Thyroid gland (tissue), 4 donors: ENCODE measurements at places on chromosomes 13 and 19.

GRCh38 chr19:47058621-47059022 lies 10.2 kb upstream of the TMEM160 start:
- DNase-seq, result no peak

DNA sequence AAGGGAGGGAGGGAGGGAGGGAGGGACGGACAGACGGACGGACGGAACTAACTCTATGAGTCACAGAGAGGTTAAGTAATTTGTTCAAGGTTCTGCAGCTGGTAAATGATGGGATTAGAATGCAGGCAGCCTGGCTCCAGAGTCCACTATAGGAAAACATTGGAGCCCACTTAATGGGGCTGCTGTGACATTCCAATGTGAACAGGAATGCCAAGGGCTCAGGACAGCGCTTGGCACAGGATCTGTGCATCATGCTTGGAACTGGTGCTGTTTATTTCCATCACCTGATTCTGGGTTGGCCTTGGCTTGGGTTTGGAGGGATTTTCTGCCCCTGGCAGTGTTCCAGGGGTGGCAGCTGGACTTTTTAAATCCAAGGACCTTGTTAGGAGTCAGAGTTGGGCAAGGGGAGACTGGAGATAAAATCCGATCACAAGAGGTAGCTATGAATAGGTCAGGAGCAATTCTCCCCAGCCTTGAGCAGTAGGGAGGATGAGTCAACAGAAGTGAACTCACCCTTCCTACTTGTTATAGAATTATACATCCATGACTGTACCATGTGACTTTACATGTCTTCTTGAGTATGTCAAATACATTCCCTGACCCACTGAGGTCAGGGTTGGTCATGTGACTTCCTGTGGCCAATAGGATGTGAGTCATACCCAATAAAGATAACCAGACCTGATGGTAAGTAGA lies 7.8 kb upstream of the HIF3A start:
- peak; percentile 19 for DNase-seq

- DNase-seq, result no peak
These were observed 10.3 kb downstream of the THSD1 start for GRCh38 chr13:52395704-52396103.

DNA sequence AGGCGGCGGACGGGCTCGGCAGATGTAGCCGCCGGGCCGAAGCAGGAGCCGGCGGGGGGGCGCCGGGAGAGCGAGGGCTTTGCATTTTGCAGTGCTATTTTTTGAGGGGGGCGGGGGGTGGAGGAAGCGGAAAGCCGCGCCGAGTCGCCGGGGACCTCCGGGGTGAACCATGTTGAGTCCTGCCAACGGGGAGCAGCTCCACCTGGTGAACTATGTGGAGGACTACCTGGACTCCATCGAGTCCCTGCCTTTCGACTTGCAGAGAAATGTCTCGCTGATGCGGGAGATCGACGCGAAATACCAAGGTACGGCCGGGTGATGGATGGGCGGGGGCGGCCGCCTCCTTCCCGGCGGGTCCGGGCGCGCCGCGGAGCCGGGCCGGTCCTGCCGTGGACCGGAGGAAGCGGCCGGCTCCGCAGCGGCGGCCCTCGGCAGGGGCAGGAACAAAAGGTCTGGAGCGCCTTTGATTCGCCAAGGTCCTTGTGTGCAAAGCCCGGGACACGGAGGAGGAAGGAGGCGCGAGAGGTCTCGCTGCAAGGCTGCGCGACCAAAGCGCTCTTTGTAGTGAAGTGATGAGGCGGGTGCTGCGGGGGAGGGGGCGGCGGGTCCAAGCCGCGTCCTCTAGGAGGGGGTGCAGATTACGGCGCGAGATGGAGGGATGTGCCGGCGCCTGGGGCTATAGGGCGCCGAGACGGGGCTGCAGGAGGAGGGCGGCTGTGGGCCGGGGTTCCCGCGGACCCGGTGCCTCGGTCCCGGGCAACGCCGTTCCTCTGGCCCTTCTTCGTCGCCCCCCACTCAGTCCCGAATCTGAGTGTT lies 689 bp downstream of the ING1 start:
- DNase-seq, result peak; percentile 61

DNA sequence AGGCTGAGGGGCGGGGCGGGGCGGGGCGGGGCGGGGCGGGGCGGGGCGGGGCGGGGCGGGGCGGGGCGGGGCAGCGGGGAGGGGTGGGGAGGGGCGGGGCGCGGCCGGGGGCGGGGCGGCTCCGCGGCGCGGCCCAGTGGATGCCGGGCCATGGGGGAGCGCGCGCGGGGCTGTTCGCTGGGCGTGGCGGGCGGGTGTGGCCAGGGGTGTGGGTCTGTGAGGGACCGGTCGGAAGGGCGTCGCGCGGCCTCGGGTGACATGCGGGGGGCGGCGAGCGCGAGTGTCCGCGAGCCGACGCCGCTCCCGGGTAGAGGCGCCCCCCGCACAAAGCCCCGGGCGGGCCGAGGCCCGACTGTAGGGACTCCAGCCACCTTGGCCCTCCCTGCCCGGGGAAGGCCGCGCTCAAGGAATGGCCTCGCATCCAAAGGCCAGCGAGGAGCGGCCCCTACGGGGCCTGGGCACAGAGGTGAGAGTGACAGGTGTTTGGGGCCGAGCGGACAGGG lies at the start of gene ZFP28:
ZFP28 (plus strand) TSS at position 188 of the 503 bp plus-strand sequence; CDS start at position 259, 71 bp downstream.
- peak; percentile 80 for DNase-seq
